Heart left ventricle (tissue), 16 donors: ENCODE measurements at places on chromosomes 12 and 14. TPM values are rescaled to one million over a fixed set of nuclear protein-coding genes. Genes with fewer than 3 reads are reported as not detected.

Gene KITLG
- 6.0 TPM for total RNA-seq

Gene ZNF268
- 8.1 TPM for total RNA-seq

Gene TEAD4
- total RNA-seq: 30.6 TPM

Gene CCDC177
- total RNA-seq: not detected

- peak; percentile 26 for DNase-seq
Measured at GRCh38 chr14:104120281-104120741, 18.1 kb upstream of the KIF26A start.

DNA sequence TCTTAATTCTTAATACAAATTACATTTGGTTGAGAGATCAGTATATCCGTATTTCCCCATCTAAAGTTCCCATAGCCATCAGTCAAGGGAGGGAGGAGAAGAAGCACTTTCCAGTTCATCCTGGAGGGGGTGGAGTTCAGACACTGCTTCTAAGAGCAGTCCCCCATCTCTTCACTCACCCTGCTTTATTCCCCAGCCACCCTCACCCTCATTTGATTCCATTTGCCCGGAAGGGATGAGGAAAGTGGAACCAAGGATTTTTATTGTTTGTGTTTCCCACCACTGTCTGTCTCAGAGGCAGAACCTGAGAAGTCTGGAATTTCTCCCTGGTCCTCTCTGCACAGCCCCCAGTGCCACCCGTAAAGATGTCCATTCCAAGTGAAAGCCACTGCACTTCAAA is 134.2 kb upstream of the HIF1A start:
- DNase-seq: no peak

GRCh38 chr14:59346329-59346728 is 118.9 kb downstream of the GPR135 start:
- no peak for DNase-seq

- DNase-seq: no peak
Measured at GRCh38 chr12:78146365-78146772, 315.7 kb downstream of the NAV3 start.

GRCh38 chr12:15216036-15216889 is 5.0 kb downstream of the RERG start:
- no peak for DNase-seq
